Right atrium auricular region (tissue), 2 donors: ENCODE measurements at places on chromosomes 2 and 18. TPM values are rescaled to one million over a fixed set of nuclear protein-coding genes. Genes with fewer than 3 reads are reported as not detected.

Gene SGO2
- total RNA-seq = 1.9 TPM

DNA sequence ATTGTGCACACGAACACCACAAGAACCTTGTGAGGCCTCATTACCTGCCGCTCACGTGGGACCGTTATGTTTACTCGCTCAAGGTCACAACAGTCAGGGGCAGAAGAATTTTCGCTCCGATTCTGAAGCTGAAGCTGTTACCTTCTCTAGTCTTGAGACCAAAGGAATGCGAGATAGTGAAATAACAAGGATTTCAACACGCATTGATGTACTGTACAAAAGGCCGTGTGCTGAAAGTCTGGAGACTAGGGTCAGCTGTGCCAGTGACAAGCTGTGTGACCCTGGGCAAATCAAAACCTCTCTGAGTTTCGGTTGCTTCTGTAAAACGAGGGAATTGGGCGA, 583 bp downstream of the NEMP2 start:
- no peak for DNase-seq

GRCh38 chr2:67851956-67852824, 210.6 kb downstream of the C1D start:
- no peak for DNase-seq

Gene WIPF1
- total RNA-seq = 12.3 TPM

Gene DNAJC10
- total RNA-seq = 29.4 TPM

DNA sequence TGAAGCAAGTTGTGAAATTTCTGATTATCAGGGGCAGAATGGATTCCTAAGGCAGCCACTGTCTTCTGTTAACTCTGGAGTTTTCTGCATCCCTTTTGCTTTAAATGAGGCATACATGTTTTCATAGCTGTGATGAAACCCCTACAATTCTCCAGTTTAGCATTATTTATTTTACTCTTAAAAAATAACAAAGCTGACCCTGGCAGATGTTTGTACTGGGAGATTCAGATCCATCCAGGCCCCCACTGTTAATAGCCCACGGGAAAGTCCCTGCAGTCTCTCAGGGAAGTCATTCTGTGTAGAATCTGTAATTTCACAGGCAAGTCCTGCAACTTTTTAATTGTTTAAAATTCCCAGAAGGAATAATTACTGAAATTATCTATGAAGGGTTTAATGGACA, 353 bp upstream of the SULT1C4 start:
- no peak for DNase-seq

DNA sequence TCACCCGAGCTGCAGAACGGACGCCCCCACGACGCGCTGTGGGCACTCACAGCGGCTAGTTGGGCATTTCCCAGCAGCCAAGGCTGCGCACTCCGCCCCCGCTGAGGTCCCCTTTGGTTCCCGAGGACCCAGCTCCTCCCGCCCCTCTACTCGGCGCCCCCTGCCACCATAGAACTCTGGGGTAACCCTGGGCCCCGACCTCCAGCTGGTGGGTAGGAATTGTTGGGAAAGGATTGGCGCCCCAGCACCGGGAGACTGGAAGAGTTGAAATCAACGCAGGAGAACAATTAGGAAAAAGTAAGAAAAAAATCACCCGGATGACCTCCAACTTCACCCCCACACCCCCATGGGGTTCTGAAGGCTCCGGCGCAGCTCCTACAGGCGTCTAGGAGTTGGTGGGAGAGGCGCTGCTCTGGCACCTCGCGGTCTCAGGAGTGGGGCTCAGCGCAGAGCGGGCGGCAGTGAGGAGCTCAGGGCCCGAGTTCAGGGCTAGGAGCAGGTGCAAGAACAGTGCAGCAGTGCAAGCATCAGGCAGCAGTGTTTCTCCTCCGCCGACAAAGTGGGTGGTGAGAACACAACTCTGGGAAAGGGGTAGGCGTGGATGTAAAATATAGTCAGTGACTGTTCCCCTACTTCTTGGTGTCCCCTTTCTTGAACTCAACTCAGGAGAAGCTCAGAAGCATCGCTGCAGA, 14.0 kb downstream of the POU3F3 start:
- no peak for DNase-seq

GRCh38 chr2:179981085-179981484, 26.0 kb downstream of the CWC22 start:
- DNase-seq = no peak

DNA sequence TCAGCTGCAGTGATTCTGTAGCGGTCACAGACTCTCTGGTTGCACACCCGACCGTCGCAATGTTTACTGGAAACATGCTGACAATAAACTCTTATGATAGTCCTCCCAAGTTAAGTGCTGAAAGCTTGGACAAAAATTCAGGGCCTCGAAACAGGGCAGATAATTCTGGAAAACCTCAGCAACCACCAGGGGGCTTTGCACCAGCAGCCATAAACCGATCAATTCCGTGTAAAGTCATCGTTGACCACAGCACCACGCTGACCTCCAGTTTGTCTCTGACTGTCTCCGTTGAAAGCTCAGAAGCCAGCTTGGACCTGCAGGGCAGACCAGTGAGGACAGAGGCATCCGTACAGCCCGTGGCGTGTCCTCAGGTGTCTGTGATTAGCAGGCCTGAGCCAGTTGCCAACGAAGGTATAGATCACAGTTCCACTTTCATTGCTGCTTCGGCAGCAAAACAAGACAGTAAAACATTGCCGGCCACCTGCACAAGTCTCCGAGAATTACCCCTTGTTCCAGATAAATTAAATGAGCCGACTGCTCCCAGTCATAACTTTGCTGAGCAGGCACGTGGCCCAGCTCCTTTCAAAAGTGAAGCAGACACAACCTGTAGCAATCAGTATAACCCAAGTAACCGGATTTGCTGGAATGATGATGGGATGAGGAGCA, 166.1 kb downstream of the ASXL3 start:
- DNase-seq = no peak

DNA sequence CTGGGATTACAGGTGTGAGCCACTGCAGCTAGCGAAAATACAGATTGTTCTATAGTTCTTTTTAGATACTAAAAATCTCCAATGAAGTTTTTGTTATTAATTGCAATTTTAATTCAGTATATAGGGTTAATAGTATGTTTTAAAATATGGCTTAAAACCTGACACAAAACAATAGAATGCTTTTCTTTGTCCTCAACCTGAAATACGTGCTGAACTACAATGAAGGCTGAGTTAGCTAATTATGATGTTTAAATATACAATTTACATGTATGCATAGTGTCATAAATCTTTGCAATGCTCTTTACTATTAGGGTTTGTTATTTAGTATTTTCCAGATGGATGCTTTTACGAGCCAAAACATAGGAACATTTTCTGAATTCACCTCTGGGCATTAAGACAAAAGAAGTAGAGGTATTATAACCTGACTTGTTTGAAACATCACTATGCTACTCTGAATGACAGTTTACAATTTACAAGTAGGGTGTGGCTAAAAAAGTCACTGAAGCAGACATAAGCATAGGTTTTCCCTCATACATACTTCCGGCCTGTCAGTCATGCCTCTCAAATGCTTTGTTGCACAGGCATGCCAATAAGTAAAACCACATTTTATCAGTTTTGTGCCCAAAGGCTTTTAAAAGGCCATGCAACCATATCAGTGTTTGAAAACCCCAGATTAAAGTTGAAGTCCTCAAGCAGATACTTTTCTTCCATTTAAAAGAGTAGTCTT, 168.3 kb downstream of the OTX1 start:
- no peak for DNase-seq

Gene IL36A
- not detected for total RNA-seq

GRCh38 chr18:22391407-22392345, 26.0 kb downstream of the CTAGE1 start:
- DNase-seq = no peak

Gene UGT1A1
- not detected for total RNA-seq

DNA sequence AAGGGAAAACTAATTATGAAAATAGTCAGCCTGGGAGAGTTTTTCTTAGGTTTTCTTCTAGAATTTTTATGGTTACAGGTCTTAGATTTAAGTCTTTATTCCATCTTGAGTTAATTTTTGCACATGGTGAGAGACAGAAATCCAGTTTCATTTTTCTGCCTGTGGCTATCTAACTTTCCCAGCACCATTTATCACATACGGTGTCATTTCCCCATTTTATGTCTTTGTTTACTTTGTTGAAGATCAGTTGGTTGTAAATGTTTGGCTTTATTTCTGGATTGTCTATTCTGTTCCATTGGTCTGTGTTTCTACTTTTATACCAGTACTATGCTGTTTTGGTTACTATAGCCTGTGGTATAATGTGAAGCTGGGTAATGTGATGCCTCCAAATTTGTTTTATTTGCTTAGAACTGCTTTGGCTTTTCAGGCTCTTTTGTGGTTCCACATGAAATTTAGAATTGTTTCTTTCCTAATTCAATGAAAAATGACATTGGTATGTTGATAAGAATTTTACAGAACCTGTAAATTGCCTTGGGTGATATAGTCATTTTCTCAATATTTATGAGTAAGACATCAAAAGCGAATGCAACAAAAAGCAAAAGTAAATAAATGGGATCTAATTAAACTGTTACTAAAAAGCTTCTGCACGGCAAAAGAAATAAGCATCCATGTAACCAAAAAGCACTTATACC, 146.1 kb upstream of the NOL4 start:
- DNase-seq = no peak

Gene SMPD4
- 23.8 TPM for total RNA-seq

DNA sequence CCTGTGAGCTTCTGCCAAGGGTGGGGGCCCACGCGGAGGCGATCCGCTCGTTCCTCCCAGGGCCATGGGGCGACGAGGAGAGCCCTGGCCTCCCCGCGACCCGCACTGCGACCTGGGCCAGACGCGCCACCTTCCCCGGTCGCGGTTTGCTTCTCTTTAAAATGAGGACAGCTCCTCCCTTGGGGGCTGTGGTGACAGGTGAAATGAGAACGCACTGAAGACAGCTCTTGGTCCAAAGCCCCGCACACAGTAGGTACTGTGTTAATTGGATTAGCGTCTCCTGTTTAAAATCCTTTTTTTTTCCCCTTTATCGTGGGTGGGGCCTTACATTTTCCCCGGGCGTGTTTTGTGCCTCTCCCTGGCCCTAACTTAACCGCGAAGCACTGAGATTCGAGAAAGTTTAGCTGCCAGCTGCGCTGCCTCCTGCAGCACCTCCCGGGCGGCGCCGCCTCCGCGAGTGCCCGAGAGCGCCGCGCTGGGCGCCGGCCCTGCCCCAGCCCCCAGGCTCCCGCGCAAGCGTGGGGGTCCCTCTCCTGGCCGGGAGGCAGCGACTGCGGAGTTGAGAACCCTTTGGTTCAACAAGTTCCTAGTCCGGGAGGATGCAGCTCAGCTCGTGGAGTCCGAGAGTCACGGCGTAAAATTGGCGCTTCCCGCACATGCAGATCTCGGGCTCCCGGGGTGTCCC, 1.1 kb downstream of the HPCAL1 start:
- DNase-seq = no peak

GRCh38 chr2:53210538-53210937, 557.1 kb upstream of the CHAC2 start:
- DNase-seq = no peak

DNA sequence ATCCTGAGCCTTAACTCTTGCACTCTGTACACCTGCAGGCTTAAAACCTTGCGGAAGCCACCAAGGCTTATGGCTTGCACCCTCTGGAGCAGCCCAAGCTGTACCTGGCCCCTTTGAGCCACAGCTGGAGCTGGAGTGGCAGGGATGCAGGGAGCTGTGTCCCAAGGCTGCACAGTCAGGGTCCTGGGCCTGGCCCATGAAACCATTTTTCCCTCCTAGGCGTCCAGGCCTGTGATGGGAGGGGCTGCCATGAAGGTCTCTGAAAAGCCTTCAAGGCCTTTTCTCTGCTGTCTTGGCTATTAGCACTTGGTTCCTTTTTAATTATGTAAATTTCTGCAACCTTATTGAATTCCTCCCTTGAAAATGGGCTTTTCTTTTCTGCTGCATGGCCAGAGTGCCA, 56.4 kb downstream of the FAM124B start:
- DNase-seq = no peak

DNA sequence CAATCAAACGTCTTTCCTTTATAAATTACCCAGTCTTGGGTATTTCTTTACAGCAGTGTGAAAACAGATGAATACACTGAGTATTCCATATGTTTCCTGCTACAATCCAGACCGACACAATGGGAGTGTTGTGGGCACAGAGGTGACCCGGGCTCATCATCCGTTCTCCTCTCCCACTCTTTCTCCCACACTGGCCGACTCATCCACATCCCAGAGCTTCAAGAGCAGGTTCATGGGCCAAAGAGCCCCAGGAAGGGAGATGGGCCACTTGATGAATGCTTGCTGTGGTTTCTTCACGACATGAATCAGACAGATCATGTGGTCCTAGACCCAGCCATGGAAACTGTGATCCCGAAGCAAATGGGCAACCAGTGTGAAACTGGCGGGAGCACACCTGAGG, 4.1 kb upstream of the COPS8 start:
- no peak for DNase-seq

Gene RAB10
- total RNA-seq = 86.7 TPM

GRCh38 chr18:11155034-11155759, 5.8 kb upstream of the PIEZO2 start:
- DNase-seq = no peak

- no peak for DNase-seq
Measured at GRCh38 chr2:64913357-64913869, 75.8 kb upstream of the SLC1A4 start.

Gene PLCD4
- total RNA-seq = 0.70 TPM

Gene IL1B
- 1.0 TPM for total RNA-seq
